ENCODE measurements at places on chromosomes 13 and 19.
A peak's percentile ranks its signal among the peaks of the same experiment; 100 is the strongest.

DNA sequence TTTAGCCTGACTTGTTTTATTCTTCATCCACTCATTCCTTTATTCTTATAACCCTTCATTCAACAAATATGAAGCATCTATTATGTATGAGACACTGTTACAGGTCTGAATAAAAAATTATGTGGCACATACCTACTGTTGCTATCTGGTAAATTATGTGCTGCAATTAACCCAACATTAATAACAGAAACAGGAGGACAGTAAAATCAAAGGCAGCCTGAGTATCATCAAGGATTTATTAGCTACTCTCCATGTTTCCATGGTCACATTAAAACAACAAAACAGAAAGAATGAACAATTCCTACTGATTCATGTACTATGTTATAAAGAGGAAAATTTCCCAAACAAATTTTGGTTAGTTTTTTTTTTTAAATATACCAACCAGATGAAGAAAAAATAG, 43.9 kb downstream of the RAP2A start:
- no peak for DNase-seq

- no peak for DNase-seq
These were observed 176.5 kb downstream of the CACNA1A start for GRCh38 chr19:13329766-13330165.

DNA sequence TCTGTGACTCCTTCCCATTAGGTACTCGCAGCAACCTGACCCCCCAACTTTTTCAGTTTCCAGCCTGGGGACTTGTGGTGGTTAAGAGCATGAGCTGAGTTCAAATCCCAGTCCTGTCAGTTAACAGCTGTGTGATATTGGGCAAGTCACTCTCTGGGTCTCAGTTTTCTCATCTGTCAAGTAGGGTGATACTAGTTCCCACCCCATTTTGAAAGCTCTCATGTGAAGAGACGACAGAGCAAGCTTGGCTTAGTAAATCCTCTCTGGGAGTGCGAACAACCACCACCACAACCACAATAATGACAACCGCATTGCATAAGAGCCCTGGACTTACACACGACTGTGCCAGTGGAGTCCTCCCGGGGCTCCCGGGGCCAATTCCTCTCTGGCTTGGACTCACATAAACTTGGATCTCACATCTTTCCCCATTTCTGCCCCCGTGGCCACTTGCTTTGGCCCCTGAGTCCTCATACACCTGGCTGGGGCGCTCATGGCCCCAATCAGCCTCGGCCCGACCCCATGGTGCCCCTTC, 454 bp downstream of the BLVRB start:
- peak; percentile 13 for DNase-seq

DNA sequence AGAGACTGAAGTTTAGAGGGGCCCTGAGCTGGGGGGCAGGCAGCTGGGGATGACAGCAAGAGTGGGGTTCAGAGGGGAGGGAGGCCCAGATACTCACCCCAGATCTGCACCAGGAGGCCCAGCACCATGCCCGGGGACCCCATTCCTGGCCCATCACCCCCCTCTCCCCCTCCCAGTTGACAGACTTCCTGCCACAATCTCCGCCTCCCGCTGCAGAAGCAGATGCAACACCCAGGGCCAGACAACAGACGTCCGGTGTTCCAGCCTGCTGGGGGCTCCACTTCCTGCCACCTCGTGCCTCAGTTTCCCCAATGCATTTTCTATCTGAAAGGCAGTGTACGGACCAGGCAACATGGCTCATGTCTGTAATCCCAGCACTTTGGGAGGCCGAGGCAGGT, at the start of gene TMIGD2:
Gene TMIGD2 (minus strand): TSS at position 147 of the 398 bp plus-strand sequence. CDS start 4 bp downstream, at position 143.
- no peak for DNase-seq

- no peak for DNase-seq
These were observed 29.4 kb downstream of the ZNRF4 start for GRCh38 chr19:5484398-5485285.

DNA sequence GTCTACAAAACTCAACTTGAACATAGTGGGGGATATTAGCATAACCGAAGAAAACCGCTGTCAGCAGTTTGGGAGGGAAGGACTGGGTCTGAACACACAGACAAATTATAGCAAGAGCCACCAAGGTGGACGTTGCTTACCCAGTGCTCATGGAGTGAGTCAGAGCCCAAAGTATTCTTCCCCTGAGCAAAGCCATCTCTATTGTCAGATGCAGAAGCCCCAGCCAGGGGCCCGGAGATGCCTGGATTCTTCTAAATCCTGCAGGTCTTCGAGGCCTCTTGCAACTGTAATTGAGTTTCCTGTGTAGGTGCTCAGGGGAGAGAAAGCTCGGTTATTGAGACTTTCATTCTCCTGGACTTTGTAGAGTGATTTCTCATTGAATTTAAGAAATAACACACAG, 384.5 kb downstream of the IRS2 start:
- DNase-seq: no peak

DNA sequence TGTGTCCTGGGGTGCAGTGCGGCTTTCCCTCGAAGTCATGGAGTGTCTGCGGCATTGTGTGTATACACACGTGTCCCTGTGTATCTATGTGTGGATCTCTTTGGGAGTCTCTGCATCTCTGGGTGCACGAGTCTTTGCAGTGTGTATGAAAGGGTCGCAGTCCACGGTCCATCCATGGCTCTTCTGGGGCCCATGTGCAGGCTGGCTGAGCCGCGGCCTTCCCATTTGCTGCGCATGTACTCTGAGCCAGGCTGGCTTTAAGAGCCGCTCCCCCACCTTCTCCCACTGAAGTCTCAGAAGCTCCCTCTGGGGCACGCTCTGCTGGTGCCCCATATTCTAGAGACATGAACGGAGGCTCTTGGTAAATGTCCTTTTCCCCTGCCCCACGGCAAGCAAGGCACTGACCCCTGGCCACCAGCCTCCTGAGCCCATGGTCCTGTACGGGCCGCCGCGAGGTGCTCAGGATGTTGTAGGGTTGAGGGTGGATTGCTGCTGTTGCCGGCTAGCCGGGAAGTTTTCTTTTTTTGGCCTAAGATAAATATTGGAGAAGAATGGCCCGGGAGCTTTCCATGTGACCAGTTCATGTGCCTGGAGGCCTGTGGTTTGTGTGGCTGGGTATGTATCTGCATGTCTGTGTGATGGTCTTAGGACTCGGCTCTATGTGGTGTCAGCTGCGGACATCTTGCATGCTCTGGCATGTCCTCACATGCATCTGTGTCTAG, 31.9 kb downstream of the PAK4 start:
- DNase-seq: no peak

DNA sequence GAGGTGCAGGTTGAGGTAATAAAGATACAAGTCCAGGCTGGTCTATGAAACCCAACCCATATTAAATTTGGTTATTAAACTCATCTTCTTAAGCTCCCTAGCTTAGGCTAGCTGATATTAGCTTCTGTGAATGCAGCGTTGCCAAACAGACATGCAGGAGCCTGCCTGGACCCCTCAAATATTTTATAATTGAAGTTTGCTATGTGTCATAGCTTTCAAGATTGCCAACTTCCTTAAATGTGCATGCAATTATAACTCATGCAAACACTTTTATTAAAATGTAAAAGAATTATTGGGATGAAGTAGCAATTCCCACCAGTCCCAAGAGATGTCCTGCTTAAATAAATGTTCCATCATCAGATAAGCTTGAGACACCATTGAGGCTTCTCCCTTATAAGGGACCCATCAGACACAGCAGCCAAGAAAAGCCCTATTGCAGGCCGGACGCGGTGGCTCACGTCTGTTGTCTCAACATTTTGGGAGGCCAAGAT, 51.3 kb downstream of the MBNL2 start:
- DNase-seq: no peak

DNA sequence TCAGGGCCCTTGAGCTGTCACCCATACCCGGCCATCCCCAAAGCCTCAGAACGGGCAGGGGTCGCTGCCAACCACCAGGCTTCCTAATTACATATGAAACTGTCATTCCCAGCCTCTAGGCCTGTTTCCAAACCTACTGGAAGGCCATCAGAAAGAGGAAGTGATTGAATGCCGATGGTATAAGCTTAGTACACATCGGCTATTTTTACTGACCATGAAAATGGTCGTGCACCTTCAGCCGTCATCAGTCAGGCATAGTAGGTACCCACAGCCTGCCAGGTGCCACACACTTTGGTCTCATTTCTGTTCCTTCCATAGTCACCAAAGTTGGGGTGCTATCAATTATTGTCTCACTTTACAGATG, 10.2 kb downstream of the KRI1 start:
- no peak for DNase-seq

- no peak for DNase-seq
These were observed 329.7 kb upstream of the HTR2A start for GRCh38 chr13:47226516-47226915.

DNA sequence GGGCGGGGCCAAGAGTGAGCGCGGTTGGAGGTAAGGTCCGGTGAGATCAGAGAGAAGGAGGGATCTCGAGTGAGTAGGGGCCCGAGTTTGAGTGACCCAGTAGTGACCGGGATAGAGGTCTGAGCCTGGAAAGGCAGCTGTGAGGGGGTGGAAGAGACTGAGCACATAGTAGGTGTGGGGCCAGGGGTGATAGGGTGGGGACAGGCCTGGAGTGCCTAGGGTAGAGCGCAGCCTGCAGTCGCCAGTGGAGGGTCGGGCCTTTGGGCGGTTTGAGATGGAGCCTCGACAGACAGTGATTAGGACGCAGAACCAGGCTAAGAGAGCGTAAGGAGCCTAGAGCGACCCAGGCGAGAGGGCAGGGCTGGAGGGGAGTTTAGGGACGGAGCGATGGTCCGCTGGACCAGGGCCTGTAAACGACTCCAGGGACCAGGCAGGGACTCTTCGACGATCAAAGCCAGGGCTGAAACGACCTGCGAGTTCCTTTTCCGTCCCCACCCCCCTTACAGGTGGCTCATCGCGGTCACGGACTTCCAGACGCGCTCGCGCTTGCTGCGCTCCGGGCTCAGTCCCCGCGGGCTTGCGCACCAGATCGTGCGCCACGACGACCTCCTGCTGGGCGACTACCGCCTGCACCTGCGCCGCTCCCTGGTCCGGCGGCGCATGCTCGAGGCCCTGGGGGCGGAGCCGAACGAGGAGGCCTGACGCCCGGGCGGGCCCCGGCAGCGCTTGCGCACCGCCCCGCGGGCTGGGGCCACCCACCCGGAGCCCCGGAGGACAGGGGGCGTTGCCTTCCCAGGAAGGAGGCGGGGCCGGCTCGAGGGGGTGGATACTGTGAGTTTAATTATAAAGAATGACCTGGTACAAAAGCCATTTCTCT, 9.4 kb downstream of the C19orf81 start:
- peak; percentile 27 for DNase-seq

DNA sequence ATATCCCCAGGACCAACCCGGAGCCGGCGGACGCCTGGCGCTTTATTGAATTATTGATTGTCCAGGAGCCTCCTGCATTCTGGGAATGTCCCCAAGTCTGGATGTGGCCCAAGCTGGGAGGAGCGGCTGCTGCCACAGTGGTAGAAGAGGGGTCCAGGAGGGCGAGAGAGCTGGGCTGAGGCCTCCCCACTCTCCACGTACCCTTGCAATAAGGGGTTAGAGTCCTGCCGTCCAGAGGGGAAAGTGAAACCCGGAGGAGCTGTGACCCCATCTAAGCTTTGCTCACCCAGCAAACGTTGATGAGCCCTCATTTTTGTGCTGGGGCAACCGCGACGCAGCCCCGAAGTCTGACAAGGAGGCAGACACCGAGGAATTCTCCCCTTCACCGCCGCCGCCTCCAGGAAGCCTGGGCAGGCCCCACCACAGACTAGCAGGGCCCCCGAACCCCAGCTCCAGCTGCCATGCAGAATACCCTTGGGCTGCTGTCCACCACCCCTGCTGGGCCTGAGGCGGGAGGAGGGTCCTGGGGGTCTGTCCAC, 1.4 kb upstream of the C2CD4C start:
- DNase-seq: no peak

DNA sequence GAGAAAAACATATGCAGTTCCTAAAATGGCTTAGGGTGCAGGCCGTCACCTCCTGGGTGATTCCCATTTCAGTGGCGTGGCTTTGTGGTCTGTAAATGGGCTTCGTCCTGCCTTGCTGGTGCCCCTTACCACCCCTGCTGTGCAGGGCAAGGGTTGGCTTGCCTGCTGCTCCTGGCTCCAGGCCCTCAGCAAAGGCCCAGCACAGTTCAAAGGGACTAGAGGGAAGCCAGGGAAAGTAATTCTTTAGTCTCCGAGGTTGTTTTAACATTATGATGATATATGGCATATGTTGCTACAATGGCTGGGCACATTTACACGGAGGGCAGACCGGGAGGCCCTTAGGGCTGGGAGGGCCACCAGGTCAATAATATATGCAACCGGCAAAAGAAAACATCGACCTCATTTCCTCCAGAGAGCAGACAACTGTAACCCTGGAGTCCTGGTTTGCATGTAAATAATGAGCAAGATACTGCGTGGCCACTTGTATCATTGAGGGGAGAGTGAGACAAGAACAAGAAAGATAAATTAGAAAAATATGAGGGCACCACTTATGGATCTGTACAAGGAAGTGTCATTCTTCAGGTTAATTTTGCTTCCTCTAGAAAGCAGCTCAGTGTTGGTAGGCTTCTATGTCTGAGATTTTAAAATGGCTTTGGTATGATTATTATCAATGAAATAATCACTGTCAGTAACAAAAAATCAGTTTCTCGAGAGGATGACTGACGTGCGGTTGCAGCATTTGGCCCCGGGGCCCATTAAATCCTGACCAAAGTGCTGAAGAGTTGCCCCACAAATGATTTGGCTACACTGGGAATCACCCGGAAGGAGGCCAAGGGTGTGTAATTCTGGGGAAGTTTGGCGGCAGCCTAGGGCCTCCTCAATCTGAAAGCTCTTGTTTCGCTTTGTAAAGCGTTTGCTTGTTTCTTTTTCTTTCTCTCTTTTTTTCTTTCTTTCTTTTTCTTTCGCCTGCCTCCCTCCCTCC, 32.8 kb upstream of the URI1 start:
- DNase-seq: no peak

- no peak for DNase-seq
These were observed 57.5 kb downstream of the CPAMD8 start for GRCh38 chr19:16969135-16969534.

- DNase-seq: no peak
These were observed 78.1 kb downstream of the TNFSF11 start for GRCh38 chr13:42651936-42652641.

DNA sequence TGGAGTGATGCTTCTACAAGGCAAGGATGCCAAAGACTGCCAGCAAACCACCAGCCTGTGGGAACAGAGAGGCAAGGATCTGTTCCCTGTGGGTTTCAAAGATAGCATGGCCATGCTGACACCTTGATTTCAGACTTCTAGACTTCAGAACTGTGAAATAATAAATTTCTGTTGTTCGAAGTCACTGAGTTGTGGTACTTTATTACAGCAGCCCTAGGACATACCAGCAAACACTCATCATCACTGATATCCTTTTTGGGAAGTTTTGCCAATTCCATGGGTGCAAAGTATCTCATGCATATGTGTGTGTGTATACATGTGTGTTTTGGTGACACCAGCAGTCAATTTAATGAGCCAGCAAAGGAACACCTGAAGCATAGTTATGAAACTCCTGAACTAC, 21.0 kb downstream of the LMO7 start:
- no peak for DNase-seq

- DNase-seq: peak; percentile 18
These were observed 6.9 kb downstream of the UPK1A start for GRCh38 chr19:35673121-35673804.

DNA sequence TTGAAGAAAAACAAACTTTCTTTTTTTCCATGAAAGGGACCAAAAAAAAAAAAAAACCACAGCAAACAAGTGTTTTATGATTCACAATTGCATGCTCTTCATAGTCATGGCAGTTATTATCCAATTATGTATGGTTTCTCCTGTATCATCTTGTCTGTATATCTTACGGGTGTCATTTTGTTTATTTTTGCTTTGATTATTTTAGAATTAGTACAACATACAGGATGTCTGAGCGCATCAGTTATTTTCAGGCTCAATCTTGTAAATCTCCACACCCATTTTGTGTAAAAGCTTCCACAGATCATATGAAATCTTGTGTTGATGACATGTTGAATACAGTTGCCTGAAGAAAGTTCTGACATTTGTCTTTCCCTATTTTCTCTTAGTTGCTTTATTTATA, 280.3 kb downstream of the KLF5 start:
- DNase-seq: no peak

Measured in activated gamma-delta T cell treated with anti-CD3 and anti-CD28 coated beads, Interleukin-2, amount 50 U/mL, for 16 hours (primary cell).